Fibroblast of skin of back (primary cell): ENCODE measurements at places on chromosomes 11 and 22.
A peak's percentile ranks its signal among the peaks of the same experiment; 100 is the strongest.

- no peak for DNase-seq
Observed at GRCh38 chr22:25076336-25076735, 123.3 kb upstream of the CRYBB3 start.

- no peak for DNase-seq
Observed at GRCh38 chr22:31968022-31968421, 23.7 kb downstream of the YWHAH start.

- DNase-seq, result no peak
Observed at GRCh38 chr22:50259302-50259701, 2.2 kb downstream of the MAPK12 start.

GRCh38 chr11:123051146-123051545 is 10.8 kb downstream of the HSPA8 start:
- no peak for DNase-seq

DNA sequence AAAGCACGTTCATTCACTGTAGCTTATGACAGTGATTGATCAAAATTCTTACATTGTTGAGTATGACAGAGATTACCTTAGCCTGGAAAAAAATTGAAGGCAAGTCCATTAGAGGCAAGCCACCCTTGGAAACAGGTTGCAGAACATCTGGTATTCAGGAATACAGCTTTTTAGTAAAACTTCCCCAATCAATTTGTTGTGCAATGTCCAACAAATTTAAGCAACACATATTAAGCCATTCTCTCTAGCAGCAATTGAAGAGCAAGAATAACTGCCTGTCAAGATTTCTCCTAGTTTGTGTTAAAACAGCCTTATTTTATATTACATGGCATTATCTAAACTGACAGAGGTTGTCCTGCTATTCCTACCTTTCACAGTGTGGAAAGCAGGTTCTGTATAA is 37.0 kb downstream of the BCL2L13 start:
- no peak for DNase-seq

DNA sequence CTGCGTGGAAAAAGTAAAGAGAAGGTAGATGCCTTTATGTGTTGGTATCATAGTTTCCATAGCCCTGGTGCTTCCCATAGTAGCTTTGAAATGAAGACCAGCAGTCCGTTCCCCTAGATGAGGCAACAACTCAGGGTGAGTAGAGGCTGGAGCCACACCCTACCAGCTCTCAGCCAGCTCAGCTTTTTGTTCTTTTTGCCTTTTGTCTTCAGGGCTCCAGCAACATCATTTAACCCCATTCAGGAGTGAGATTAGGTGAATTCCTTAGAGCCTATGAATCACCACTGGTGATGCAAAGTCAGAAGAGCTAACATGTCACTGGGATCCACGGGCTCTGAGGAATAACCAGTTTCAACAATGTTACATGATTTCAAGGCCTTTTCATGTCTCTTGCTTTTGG is 14.0 kb upstream of the SESN3 start:
- DNase-seq, result peak; percentile 37

- no peak for DNase-seq
Observed at GRCh38 chr11:134853992-134854991, 442.2 kb upstream of the B3GAT1 start.

DNA sequence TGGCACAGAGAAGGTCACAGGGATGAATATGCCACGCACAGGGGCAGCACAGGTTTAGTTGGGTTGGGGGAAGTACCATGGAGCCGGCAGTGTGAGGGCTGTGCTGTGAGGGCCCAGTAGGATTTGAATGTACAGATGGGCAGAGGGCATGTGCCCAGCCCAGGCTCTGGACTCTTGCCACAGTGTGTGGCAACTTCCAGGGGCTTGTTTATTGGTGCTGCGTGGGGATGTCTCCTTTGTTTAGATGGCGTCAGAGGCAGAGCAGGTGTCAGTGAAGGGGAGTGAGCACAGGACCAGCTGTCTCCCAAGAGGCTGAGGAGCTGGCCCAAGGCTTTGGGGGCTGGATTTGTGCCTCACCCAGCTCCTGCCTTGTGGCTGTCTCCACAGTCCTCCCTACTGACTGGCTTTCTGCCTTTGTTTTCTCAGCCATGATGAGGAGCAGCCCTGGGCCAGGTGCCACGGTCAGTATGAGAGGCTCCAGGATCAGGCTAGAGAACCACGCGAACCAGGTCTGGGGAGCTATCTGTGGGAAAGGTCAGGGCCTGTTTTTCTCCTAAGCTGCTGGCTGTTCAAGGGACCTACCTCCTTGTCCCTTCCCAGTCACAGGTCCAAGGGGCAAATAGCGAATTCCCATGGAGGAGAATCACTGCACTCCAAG is 21.9 kb downstream of the SUN2 start:
- no peak for DNase-seq

DNA sequence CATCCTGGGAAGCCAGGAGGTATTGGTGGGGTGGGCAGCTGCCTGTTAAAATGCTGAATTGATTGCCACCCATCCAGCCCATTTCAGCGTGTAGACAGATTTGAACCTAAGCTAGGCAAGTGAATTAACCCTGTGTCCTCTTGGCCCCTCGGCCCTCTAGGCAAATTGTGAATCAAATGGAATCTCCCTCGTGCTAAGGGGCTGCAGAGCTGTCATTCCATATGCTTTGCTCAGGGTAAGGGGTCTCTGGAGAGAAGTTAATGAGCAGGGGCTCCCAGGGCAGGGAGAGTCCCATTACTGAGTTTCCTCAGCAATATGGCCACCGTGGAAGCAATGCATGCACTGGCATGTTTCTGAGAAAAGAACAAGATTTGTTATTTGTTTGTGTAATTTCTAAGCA is 117.7 kb upstream of the RCN1 start:
- DNase-seq, result no peak

GRCh38 chr22:11629661-11630385 is 3898.2 kb upstream of the OR11H1 start:
- DNase-seq, result no peak

- peak; percentile 76 for DNase-seq
Observed at GRCh38 chr11:68014157-68014946, 4.2 kb downstream of the ALDH3B1 start.

DNA sequence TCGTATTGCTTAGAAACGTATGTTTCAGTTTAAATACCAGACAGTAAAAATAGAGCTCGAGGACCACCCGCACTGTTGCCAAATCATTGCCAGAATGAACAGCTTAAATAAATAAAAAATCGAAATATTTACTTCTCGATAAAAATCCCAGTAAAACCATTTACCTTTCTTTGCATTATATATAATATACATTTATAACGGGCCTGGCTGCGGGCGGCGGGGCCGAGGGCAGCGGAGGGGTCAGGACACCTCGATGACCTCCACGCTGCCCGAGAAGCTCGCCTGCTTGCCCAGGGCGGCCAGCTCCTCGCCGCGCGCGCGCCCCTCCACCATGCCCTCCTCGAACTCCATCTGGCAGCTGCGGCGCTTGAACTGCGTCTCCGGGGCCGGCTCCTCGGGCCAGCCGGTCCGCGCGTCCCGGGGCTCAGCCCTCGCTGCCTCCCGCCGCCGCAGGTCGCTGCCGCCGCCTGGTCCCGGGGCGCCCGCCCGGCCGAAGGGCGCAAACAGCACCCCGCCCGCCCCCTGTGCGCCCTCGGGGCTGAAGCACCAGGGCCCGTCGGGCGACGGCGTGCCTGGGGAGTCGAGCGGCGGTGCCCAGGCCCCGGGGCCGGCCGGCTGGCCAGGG is 15.7 kb downstream of the DUSP8 start:
- no peak for DNase-seq

- no peak for DNase-seq
Observed at GRCh38 chr11:90449606-90450005, 226.8 kb upstream of the CHORDC1 start.

DNA sequence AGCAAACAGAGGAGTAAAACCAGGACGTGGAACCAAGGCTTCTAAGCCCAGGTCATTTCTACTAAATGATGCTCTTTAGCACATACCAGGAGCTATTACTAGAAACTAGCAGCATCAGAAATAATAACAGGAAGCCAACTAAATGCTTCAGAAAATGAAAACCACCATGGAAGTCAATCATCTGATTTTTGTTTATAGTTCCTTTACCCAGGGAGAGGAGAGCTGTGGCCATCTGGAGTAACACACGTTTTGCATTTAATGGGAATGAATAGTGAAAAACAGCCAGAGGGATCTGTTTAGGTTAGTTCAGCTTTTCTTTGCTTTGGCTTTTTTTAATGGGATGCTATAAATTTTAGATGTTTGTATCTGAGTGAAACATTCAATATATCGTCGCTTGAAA is 250.7 kb upstream of the ARHGAP20 start:
- DNase-seq, result no peak

DNA sequence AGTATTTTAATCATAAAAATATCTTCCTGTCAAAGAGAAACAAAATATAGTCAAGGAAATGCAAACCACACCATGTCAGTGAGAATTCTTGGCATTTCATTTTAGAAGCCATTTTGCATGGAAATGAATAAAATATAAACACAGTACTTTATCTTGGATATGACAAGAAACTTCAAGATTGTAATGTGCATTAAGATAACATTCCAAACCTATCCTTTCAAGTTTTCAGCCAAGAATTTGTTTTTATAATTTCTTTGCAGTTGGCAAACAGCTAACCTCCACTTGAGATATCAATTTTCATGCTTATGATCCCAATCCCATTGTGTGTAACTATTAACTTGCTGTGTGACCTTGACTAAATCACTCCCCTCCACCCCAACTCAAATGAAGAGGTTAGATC is 59.3 kb upstream of the WT1 start:
- DNase-seq, result no peak

GRCh38 chr11:2883979-2884815 is 1.4 kb downstream of the CDKN1C start:
- DNase-seq, result peak; percentile 33

DNA sequence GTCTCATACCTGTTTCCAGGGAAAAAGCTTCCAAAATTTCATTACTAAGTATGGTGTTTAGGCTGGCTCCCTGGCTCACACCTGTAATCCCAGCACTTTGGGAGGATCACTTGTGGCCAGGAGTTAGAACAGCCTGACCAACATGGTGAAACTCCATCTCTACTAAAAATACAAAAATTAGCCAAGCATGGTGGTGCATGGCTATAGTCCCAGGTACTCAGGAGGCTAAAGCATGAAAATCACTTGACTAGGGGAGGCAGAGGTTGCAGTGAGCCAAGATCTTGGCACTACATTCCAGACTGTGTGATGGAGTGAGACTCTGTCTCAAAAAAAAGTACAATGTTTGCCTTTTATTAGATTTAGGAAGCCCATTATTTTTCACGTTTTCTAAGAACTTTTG is 331.5 kb upstream of the CCDC90B start:
- DNase-seq, result no peak

DNA sequence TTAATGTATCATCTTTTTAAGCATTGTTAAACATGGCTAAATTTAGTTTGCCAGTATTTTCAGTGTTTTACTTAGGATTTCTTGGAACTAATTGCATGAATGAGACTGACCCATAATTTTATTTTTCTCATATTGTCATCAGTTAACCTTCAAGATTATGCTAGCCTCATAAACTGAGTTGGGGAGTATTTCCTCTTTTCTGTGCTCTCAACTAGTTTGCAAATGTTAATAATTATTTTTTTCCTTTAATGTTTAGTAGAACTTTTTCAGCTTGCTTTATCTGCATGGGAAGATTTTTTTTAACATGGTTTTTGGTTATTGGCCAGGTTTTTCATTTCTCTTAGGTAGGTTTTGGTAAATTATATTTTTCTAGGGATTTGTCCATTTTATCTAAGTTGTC is 235.4 kb upstream of the SESN3 start:
- no peak for DNase-seq

DNA sequence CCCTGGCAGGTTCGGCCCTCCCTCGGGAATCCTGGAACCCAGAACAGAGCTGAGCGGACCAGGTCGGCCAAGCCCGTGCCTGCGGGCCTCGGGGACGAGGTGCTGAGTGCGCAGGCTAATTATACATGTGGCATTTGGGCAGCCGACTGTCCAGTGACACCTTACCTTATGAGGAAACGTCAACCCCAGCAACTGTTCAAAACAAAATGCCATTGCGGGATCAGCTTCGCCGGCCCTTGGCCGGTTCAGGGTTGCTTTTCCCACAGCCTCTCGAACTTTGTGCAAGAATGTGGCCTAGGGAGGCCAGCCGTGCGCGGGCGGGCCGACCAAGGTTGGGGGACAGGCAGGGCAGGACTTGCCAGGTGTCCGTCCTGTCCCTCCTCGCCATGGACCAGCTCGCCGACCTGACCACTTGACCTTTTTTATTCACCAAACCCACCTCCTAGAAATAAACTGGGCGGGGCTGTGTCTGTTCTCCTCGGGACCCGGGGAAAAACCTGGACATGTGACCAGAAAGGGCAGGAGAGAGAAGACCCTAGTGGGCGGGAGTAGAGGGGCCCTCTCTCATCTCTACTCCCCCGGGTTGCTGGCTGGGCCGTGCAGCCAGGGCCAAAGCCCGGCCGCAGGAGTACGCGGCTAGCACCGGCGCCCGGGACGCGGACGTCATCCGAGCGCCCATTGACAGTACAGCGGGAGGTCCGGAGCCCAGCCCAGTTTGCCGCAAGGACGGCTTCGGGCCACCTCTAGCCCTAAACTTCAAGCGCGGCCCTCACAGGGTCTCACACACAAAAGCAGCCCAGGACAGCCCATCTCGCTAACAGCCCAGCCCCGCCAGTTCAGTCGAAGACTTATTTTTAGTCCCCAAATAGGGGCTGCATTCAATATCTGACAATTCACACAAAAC is 134.3 kb upstream of the C11orf58 start:
- peak; percentile 43 for DNase-seq

DNA sequence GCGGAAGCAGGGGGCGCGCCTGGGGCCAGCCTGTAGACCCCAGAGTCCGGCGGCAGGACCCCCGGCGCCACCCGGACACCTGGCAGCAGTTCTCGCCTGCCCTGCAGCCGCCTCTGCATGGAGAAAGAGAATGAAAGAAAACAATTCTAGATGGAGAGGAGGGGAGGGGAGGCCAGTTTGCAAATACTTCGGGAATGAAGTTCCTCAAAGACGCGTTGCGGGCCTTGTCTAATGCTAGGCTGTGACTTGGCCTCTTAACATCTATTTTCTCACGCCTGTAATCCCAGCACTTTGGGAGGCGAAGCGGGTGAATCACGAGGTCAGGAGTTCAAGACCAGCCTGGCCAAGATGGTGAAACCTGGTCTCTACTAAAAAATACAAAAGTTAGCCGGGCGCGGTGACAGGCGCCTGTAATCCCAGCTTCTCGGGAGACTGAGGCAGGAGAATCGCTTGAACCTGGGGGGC is 2.1 kb upstream of the BARX2 start:
- peak; percentile 10 for DNase-seq

DNA sequence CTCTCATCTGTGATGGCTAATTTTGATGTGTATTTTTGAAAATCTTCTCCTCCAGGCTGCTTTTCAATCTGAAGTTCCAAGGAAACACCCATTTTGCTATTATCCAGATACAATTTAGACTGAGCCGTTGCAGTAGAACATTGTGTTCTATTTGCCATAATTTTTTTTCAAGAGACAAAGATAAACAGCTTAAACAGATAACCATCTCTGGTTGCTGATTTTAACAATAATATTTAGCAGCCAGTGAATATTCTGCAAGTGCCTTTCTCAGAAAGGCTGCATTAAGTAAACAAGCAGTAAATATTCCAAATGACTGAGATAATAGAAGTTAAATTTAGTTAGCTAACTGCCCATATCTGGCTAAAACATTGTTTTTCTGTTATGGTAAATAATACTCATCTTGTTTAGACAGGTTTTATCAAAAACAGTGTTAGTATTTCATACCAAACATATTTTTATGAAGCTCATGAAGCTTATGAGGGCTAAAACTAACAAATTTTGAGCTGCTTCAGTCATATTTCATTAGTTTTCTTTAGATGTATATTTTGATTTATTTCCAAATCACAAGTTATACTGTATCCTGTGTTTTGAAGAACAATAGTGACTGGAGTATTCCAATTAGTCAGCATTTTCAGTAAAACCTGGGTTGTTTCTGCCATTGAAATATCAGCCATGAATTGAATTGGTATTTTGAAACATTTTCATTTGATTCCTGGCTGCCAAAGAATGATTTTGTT is 206.7 kb downstream of the SBF2 start:
- no peak for DNase-seq
